Activated naive CD8-positive, alpha-beta T cell treated with anti-CD3 and anti-CD28 coated beads, Interleukin-2, amount 10 ng/mL, durations not matched to agents 7 days and 5 days (primary cell): ENCODE measurements at places on chromosomes 7 and 10. TPM values are rescaled to one million over a fixed set of nuclear protein-coding genes. Genes with fewer than 3 reads are reported as not detected.

DNA sequence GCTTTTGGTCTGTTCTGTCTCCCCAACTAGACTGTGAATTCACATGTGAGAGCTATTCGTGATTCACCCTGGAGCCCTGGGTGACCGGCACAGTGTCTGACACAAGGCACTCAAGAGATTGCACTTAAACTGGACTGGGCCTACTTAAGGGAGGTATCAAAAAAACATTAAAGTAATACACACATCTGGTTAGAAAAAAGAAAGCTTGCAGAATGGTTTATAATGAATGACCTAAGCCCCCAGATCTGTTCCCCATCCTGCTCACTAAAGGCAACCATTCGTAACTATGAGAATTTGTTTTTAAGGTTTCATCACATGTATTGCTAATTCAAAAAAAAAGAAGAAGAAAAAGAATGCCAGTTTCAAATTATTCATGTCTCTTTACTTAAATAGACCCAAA lies 74.5 kb downstream of the DGKI start:
- DNase-seq: no peak

GRCh38 chr7:80312139-80312661 lies 177.6 kb downstream of the GNAI1 start:
- DNase-seq: no peak

Gene CALCR
- total RNA-seq: not detected

DNA sequence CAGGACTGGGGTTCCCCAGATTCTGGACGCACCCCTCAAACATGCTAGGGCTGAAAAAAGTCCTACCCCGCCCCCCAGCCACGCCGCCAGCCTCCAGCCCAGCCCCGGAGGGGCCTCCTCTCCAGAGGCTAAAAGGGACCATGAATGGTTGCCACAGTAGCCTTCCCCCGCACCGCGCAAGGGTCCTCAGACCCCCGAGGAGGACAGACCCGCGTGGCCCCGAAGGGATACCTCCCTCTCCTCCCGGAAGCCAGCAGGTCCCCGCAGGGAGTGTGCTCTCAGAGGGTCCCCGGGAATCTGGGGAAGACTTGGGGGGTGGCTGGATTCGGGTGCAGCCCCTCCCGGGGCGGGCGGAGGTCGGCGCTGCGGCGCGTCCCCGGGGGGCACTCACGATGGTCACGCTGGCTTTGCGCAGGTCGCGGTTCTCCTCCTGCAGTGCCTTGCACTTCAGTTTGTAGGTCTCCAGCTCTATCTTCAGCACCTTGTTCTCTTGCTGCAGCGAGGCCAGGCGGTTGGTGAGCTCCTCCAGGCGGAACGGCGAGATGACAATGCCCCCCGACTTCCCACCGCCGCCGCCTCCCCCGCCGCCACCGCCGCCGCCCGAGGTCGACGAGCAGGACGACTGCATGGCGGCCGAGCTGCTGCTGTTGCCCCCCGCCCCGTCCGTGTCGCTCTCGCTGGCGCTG lies 482 bp downstream of the CCDC6 start:
- DNase-seq: peak; percentile 47

Gene RNF148
- total RNA-seq: not detected

DNA sequence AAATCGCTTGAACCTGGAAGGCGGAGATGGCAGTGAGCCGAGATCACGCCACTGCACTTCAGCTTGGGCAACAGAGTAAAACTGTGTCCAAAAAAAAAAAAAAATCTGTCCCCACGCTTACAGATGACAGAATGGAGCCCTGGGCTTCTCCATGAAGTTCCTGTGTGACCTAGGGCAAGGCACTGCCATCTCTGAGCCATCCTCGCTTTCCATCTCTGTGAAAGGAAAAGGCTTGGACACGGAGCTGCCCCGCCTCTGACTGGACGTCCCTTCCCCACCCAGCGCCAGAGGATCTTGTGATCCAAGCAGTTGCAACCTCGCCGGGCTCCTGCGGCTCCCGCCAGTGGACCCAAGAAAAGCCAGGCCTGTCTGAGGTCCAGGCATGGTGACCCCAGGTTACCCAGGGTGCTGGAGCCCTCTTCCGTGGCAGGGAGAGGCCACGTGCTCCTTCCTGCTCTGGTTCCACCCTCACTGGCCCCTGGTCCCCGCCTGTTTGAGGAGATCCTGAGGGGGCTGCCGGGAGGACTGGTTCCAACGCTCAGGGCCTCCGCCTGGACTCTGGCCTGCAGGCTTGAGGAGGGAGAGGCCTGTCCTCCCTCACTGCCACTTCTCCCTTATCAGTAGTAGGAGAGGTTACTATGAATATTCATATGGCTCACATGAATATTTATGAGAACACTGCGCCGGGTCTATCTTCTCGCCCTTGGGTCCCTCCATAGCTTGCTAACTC lies 25.6 kb upstream of the ELFN1 start:
- no peak for DNase-seq

DNA sequence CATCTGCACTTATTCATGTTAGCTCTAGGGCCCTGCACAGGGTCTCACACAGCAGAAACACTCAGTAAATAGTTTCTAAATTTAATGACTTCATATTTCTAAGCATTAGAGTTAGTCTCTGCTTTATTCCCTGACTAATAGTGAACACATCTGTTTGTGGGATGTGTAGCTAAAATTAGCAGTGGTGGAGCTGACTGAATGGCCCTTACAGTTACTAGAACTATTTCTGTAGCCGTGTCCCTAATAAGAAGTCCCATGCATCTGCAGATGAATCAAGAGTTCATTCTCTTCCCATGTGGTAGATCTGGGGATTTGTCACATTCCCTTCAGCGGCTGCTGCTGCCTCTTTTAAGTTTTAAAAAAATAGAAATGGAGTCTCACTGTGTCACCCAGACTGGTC lies 11.7 kb downstream of the MAP3K8 start:
- DNase-seq: no peak

DNA sequence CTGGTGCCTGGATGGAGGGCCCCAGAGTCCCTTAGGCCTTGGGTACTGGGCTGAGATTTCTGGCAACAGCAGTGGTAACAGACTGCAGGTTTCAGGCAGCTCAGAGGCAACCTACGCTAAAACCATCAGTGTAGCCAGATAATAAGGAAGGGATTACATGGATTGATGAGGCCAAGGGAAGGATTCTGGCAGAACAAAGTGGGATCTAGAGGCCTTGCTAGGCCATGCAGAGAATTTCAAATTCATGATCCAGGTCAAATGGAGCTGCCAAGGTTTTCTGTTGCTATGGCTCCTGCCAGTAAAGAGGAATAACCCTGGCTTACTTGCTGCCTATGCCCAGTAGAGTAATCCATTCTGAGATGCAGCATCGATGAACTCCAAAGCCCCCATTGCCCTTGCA lies 445.7 kb downstream of the ADRA2A start:
- no peak for DNase-seq

Gene CPVL
- 0.75 TPM for total RNA-seq

Gene ETV1
- 0.44 TPM for total RNA-seq

GRCh38 chr7:44401692-44402091 lies 76.3 kb upstream of the CAMK2B start:
- no peak for DNase-seq

GRCh38 chr10:100153239-100153825 lies 32.5 kb downstream of the ERLIN1 start:
- no peak for DNase-seq

Gene OPALIN
- total RNA-seq: not detected

DNA sequence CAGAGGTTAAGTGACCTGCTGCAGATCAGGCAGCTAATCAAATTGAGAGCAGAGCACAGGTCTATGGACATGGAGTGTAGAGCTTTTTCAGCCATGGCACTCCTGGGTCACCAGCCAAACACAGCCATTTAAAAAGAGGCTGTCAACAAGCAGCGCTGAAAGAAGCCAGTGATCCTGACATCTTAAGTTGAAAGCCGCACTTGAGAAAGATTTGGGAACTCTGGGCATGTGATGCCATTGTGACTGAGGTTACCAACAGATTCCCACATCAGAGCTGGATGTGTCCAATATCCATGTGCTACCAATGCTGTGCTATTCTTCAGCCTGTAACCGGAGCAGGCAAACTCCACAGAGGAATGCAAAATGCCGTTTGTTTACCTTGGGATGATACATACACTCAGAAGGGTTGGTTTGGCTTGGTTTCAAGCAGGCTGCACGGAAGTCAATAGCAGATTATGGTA lies 56.2 kb upstream of the ABLIM1 start:
- no peak for DNase-seq

DNA sequence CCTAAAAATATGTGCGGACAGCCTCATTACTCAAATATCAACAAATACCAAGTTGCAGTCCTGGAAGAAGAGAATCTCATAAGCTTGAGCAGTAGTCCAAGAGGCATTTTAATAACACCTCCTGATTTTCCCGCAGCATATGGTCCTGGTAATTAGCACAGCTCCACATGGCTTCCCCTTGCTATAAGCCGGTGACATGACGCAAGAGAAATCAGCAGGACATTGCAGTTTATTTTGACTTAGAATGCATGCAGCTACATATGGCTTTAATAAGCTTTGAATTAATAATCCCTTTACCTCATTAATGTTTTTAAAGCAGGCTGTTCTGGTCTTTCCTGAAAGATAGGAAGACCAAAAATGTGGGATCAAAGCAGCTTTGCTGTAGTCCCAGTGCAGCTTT lies 137.6 kb downstream of the RAMP3 start:
- no peak for DNase-seq

Gene POM121C
- total RNA-seq: 82.2 TPM

DNA sequence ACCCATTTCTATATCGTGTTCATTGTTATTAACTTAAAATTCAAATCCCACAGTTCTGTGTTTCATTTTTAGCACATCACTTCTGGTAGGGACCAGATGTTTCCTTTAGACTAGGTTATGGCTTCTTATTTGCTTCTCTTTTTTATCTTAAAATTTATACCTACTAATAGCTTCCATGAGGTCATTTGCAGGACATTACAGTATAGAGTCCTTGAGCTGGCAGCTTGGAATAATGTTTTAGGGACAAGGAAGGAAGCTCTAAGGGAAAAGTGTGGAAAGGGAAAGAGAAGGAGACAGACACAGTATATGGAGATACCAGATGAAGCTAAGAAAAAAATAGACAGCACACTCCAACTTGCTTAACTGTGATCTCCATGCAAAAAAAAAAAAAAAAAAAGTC lies 48.8 kb upstream of the CD36 start:
- no peak for DNase-seq

DNA sequence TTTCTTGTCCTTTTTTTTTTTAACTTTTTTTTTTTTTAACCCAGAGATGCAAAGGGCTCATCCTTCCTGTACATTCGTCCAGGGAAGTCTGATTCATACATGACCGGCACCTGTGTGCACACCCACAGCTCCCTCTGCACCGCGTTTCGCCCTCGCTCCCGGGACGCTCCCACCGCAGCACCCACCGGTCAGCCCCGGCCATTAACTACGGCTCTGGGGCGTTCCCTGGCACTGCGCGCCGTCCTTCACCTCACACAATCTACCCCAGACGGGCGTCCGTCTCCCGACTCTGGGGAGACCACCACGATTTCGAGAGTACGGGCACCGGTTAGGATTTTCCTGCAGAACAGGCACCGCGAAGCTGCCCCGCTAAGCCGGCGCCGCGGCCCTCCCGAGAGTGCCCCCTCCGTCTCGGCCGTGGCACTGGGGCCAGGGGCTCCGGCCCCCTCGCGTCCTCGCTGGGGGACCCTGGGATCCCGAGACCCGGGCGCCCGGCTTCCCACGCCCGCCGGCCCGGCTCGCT lies 452 bp downstream of the ATE1 start:
- DNase-seq: no peak

DNA sequence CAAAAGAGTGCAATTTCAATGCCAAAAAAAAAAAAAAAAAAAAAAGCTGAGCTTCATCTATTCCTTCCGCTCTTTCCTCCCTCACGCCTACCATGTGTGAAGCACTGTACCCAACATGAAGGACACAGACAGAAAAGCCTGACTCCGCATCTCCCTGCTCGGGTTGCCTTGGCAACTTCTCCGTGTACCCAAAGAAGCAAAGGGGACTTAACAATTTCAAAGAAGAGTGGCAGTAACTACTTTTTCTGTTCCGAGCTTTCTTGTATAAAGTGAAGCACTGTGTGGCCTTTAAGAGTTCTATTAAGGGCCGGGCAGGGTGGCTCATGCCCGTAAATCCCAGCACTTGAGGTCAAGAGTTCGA lies 177.7 kb downstream of the PRKCQ start:
- no peak for DNase-seq

GRCh38 chr7:90668992-90669391 lies 72.9 kb downstream of the CDK14 start:
- no peak for DNase-seq

DNA sequence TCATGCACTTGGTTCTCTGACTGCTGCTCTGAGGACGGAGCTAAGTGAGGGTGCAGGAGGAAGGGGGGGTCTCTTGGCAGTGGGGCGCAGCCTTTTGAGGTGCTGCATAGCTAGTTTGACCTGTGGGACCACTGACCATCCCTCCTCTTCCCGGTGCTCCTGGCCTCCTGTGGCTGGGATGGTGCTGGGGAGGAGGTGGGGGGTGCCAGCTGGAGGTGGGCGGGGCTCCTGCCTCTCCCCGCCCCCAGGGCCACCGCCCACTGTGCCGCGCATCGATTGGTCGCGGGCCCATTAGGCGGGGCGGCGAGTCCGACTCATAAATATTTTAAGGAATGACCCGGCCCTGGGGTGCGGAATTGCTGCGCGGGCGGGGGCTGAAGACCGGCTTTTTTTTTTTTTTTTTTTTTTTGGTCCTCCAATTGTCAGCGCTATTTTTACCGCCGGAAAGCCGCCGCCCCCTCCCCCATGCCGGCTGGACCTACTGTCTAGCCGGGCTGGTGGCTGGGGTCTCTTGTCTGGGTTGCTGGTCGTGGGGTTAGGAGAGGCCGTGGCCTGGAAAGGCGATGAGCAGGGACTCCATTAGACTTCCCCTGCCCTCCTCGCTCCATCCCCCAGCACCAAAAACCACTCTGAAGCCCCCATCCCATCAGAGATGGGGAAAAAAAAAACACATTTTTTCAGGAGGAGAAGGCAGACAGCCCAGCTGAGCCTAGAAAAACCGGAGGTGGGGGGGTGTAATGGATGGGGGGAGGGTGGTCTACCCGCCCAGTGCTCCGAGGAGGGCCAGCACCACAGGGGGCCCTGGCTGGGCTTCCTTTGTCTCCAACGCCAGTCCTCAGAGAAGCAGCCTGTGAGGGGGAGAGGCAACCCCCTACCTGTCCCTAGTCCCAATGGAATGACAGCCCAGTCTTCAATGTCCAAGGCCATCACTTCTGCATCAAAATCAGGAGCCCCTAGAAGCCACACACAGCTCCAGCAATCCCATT lies 6.4 kb downstream of the SH2B2 start:
- no peak for DNase-seq
